ENCODE measurements at places on chromosomes 5 and 9. TPM values are rescaled to one million over a fixed set of nuclear protein-coding genes. Genes with fewer than 3 reads are reported as not detected.

DNA sequence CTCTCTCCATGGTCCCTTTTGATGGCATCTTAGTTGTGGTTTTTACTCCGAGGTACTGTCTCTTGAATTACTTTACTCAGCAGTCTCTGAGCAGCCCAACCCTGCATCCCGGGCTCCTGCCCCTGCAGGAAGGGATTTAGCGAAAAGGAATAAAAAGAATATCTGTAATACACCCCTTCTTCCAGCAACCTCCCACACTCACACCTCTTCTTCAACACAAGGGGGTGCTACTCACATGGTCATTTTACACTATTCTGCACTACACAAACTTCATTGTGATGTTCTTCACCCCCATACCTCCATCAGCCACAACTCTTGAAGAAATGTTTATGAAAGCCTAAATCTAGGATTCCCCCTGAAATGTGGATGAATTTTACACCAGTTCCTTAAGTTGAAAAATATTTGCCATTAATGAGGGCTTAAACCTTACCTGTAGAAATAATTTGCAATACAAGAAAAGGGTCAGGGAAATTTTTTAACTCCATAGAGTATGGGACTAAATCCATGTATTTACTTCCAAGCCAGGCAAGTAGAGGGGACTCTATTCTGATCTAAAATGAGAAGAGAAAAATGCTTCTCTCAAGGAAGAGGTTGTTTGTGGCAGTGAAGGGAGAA lies 26.0 kb downstream of the TPD52L3 start:
- no peak for DNase-seq

DNA sequence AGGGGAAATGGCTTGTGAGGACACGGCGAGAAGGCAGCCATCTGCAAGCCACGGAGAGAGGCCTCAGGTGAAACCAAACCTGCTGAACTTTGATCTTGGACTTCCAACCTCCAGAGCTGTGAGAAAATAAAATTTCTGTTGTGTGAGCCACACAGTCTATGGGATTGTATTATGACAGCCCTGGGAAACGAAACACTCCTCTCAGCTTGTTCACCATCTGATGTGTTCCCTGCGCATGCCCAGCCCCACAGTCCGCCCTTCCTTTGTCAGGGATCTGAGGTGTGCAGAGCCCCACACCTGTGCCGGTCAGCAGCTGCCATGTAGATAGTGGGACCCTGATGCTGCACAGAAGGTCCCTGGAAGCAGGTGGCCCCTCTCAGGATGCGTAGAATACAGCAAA lies 34.1 kb downstream of the PLPP7 start:
- no peak for DNase-seq

DNA sequence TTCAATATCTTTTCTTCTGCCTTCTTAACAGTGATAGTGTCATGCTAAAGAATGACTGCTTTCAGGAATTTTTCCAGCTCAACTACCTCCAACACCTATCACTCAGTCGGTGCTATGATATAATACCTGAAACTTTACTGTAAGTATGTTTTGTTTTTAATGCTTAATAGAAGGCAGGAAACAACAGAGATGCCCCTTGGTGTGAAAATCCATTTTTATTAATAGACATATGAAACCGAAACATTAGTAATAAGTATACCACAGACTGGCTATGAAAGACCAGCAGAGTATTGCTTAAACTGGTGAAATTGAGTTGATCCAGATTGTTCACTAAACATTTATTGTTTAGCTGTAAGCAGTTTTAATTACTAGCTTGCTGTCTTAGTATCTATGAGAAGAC lies 25.2 kb downstream of the SKP2 start:
- DNase-seq = no peak

GRCh38 chr5:55564721-55565120 lies 30.0 kb upstream of the PLPP1 start:
- no peak for DNase-seq

- DNase-seq = no peak
These were observed 51.0 kb downstream of the PTPDC1 start for GRCh38 chr9:94135222-94135621.

- no peak for DNase-seq
These were observed 608.9 kb downstream of the IRX1 start for GRCh38 chr5:4204276-4205141.

DNA sequence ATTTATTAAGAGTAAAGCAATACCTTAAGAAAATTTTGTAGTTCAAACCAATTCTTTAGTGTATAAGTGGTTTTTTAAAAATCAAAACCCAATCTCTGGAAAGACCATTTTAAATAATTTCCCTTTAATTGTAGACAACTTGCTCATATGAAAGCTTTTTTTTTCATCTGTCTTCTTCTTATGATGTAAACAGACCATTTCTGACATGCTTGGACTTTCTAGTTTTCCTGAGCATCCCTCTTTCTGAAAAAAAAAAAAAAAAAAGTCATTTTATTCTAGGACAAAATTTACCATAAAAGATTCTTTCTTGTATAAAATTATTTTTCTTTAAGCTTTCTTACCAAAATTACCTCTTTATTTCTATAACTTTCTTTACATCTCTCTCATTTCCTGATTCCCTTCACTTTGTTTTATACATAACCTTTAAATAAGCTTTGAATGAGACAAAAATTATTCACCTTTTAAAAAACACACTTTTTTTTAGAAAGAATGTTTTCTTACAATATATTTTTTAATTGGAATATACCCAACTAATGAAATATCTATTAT lies 67.5 kb downstream of the COL15A1 start:
- peak; percentile 31 for DNase-seq

DNA sequence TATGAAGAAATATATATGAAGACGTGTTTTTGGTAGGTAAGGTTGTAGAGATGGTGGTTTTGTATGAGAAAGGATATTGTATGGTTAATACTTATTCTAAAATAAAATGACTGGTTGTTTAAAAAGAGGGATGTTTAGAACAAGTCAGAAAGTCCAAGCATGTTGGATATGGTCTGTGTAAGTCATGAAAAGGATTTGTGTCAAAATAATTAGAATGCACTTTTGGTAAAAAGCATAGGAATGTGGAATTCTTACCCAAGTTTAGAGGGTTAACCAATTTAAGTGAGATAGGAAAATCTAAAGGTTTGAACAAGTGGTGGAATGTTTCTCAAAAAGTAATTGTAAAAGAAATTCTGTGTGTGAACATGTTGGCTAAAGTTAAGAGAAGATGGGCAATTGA lies 1556.5 kb upstream of the C9orf72 start:
- no peak for DNase-seq

- peak; percentile 80 for DNase-seq
These were observed 103.2 kb downstream of the SNCAIP start for GRCh38 chr5:122415030-122415800.

- DNase-seq = no peak
These were observed 98.5 kb downstream of the SYK start for GRCh38 chr9:90900130-90900529.

GRCh38 chr5:99104538-99105132 lies 175.8 kb upstream of the CHD1 start:
- DNase-seq = peak; percentile 28

DNA sequence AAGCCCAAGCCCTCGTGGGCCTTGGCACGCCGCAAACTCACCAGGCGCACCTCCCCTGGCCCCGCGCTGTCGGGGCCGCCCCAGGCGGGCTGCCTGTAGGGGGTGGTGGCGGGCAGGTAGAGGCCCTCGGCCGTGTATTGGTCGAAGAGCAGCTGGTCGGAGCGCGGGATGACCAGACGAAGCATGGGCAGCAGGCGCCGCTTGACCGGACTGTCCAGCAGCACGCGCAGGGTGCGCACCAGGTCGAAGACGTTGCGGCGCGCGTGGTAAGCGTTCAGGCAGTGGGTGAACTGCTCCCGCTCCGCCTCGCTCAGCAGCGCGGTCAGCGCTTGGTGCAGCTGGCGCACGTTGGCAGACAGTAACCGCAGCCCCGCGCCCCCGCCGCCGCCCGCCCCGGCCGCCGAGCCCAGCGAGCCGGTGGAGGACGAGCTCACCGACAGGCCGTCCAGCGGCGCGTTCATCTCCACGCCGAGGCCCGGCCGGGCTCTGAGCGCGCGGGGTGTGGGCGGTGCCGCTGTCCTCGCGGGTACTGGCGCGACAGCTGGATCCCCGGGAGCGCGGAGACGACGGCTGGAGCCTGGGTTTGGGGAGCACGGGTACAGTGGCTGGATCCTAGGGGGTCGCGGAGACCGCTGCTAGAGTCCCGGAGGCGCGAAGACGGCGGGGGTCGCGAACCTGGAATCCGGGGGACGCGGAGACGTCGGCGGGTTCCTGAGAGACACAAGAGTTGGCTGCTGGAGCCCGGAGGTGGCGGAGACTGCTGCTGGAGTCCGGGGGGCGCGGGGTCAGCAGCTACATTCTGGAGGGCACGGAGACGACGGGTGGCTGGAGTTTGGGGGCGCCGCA lies 709 bp downstream of the WHRN start:
- no peak for DNase-seq

DNA sequence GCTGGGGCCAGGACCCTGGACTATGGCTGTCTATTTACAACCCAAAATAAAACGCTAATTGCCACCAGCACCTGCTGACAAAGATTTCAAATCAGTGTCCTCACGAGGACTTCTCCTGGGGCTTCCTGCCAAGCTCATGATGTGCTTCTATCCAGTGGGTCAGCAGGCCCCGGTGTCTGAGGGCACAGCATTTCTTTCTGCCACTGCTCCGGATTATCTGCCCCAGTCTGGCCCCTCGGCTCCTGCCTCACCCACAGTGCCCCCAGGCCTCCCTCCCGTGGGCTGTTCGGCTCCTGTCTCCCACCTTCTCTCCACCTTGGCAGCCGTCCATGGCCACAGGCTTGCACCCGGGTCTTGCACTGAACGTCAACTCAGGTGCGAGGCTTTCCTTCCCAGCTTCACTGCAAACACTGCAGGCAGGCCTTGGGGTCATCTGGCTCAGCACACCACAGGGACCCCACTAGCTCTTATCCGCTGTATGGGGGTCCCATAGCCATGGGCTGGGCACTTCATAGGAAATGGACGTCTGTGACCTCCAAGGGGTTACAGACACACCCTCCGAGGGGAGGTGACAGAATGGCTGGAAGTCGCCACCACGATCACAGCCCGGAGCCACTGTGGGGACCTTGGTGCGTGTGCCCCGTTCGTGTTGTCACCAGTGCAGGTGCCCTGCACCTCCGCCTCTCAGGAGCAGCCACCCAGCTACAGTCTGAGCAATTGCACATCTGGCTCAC lies 43.8 kb upstream of the FCN1 start:
- DNase-seq = no peak

DNA sequence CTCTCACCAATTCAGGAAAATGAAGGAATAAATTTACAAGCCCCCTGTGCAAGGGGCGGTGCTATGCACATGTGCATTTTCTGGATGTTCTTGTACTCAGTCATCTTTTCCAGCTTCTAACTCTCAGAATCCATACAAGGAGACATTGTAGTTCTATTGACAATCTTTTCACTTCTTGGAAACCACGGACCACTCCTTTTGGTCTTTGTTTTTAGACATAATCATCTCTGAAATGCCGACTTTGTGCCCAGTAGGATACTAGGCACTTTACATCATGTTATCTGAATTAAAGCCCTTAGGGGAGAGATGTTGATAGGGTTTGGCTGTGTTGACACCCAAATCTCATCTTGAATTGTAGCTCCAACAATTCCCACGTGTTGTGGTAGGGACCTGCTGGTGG lies 322.6 kb upstream of the WWC1 start:
- no peak for DNase-seq

- no peak for DNase-seq
These were observed 27.0 kb downstream of the MAT2B start for GRCh38 chr5:163532171-163533084.

DNA sequence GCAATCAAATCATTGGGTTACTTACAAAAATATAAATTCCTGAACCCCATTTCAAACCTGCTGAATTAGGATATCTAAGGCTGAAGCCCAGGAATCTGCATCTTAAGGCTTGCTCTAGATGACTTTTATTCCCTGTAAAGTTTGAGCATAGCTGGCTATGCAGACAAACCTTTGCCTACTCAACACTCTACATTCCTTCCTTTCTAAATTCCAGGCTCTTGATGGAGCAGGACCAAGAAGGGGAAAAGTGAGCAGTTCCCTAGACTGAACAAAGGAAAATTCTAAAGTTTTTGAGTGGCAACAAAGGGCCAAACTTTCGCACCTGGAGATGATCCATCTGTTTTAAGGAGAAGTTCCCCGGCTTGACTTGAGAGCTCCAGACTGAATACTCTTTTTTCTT lies 9.8 kb upstream of the ADRA1B start:
- no peak for DNase-seq

GRIA1 gene
- 4.2 TPM for polyA plus RNA-seq

FOXD4L4 gene
- 0.07 TPM for polyA plus RNA-seq

ELOVL7 gene
- 21.9 TPM for polyA plus RNA-seq

CD72 gene
- 4.1 TPM for polyA plus RNA-seq

PDZD2 gene
- 21.4 TPM for polyA plus RNA-seq
